ENCODE measurements at places on chromosomes 1 and 21. TPM values are rescaled to one million over a fixed set of nuclear protein-coding genes. Genes with fewer than 3 reads are reported as not detected.

DNA sequence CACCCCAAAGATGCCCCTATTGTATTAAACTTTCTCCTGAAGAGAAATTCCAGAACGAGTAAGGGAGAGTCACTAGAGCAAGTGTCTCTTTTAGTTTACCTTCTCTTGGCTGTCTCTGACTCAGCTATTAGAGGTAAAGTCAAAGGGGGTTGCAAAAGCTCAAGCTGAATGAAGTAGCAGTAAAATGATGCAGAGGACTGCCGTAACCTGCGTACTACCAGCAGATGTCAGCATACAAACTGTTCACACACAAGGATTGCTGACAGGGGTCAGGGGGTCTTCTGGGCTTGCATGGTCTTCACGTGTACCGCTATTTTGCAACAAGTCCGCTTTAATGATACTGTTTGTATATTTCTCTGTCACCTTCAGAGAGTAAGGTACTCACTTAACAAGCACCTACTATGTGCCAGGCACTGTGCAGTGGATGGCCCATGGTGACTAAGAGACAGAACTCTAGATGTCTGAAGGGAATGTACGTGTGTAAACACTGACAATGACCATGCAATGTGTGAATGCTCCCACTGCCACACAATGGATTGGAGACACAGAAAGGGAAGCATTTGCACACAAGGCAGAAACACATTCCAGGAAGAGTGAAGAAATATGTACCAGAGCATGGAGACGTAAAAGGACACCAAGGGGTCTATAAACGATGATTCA is 34.9 kb downstream of the CHML start:
- no peak for DNase-seq

Gene DENND2C
- 0.64 TPM for polyA plus RNA-seq

Gene BSND
- not detected for polyA plus RNA-seq

GRCh38 chr1:202945483-202945882 is 12.6 kb downstream of the ADIPOR1 start:
- no peak for DNase-seq

Gene DCST1
- not detected for polyA plus RNA-seq

DNA sequence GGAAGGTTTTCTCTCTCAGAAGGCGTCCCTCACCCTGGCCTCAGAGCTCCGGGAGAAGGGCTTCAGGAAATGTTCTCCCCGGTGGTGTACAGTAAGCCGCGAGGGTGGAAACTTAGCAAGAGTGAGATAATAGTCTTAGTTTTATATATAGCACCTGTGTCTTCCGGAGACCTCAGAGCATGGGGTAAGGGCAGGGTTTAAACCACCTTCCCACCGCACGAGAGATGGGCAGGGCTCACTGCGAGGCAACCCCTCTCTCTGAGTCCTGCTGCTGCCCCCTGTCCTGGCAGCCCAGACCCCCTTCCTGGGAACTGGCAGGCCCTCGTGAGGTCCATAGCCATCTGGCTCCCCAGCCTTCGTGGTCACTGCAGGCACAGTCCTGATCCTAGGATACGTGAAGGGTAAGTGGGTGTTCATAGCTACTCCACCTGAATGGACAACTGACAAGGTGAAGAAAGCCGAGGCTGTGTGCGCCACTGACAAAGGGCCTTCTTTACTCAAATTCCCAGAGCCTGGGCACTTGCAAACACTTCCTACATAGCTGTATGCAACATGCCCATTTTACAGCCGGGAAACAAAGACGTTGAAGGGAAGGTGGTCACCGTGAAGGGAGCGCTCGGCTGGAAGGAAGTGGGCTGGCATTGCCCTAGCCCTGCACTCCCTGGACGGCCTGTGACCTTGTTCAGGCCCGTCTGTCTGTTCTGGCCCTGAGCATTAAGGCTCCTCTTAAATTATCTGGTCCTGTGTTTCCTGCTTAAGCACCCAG is 26.9 kb downstream of the ITPKB start:
- no peak for DNase-seq

- no peak for DNase-seq
Observed at GRCh38 chr1:15188678-15189077, 35.1 kb downstream of the TMEM51 start.

Gene RAB3B
- 28.4 TPM for polyA plus RNA-seq

Gene LCE3E
- polyA plus RNA-seq = not detected

- DNase-seq = no peak
Observed at GRCh38 chr1:52725903-52726264, 369 bp upstream of the ZYG11B start.

- DNase-seq = no peak
Observed at GRCh38 chr1:38858833-38859560, 575 bp downstream of the RRAGC start.

- no peak for DNase-seq
Observed at GRCh38 chr21:16421007-16421406, 691.2 kb downstream of the USP25 start.

- no peak for DNase-seq
Observed at GRCh38 chr1:84719543-84720217, 29.4 kb upstream of the SSX2IP start.

Gene CA6
- not detected for polyA plus RNA-seq

GRCh38 chr1:161199506-161200139 is 769 bp upstream of the ADAMTS4 start:
- no peak for DNase-seq

DNA sequence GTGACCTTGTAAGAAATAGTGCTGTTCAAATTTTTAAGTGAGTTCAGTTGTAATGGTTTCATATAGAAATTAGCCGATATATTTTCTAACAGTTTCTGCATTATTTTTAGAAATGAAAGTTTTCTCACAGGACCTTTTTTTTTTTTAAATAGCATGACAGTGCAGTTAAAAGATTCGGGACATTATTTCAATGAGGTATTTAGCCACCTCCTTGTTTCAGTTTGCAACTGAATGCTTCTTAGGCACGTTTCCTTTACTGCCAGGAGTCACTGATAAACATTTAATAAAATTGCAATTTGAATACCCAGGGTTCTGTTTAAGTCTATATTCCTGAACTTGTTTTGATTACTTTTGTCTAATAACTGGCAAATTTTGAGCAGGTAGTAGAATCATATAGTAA is 304.7 kb downstream of the TM2D1 start:
- no peak for DNase-seq

DNA sequence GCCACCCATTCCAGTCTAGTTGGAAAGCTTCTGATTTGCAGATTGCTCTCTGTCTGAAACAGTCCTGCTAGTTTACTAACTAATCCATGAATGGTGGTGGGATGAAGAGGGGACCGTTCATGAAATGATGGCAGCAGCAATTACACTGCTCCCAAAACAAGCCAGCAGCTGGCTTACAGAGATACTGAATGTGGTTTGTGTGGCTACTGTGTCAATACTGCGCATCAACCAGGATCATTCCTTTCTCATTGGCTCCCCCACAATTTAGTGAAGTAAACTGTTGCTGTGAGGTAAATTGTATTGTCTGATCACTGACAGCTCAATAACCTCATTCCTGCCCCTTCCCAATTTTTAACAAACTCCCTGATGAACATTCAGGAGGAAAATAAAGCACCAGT is 191.3 kb upstream of the LMO4 start:
- DNase-seq = no peak

DNA sequence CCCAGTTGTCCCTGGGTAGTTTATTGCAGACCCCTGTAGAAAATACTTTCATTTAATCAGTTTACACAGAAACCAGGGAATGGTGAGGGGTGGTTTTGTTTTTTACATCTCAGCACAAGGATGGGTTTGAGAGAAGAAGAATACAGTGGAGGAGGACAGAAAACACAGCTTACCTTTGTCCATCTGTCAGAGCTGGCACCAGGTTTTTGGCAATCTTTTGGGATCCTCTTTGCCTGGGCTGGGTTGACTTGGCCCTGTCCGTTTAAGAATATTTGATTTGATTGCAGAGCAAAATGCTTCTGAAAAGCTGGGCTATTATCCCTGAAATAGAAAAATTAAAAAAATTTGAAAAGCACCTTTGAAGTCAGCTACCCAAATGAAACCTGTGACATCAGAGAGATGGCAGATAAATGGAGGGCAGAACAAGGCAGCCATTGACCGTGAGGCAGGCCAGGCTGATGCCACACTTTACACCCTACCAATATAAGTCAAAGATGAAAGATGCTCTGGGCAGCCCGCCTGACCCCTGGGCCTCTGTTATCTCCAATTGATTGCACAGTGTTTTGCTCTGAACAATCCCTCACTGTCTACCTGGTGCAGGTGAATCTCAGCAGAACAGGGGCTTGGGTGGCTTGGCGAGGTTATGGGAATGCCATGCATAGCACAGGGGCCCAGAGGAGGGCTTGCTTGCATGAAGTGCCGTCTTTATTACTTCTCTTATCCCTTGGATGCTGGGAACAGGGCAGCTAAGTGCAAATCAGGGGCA is 218.8 kb downstream of the LMX1A start:
- no peak for DNase-seq

DNA sequence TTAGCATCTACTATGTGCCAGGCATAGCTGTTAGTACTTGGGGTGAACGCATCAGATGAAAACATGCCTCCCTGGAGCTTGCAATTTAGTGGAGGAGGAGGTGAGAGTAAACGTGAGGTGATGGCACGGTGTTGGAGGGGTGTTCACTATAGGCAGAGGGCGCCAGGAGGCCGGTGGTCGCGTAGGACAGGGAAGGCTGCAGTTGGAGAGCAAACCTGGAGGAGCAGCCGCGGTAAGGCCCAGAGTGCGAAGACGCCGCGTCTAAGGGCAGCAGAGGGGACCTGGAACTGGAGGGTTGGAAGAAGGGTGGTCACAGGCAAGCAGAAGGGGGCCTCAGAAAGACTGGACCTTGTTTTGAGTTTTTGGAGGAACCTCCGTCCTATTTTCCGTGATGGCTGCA is 30.2 kb upstream of the TRIM17 start:
- no peak for DNase-seq

DNA sequence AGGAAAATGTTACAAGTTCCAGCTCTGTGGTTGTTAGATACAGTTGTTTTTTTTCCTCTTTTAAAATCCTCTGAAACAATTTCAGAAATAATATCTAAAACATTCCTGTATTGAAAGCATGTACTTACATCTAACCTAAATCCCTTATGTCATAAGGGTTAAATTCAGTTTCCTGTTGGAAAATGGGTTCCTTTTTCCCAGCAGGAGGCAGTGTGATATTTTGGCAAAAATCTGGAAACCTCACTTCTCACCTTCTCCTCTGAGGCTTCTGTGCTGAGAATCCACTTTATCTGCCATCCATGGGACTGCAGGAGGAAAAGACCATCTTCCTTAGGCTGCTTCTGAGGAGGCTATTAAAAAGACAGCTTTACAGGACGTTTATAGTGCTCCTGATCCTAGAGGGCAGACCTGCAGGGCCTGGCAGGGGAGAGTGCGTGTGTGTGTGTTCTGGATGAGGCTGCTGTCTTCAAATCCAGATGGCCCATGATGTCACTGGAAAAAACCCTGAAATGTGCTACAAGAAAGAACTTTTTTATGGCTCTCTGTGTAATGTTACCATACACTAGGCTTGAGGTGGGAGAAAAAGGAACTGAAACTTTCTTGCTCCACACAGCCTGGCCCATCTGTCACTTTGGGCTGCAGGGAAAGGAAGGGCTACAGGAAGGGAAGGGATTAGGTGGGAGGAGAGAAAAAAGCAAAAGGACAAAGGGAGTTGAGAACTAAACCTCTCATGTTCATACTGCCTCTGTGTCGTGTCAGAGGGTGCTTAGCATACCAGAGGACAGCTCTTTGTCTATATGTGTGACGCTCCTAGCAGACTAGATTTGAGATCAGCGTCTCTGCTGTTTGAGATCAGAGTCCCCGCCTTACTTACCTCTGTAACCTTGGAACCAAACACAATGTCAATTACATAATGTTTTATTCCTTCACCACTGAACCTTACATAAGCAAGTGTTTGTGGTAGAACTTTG is 379.2 kb upstream of the SPAG17 start:
- no peak for DNase-seq

GRCh38 chr1:226638608-226639007 is 90.0 kb downstream of the STUM start:
- DNase-seq = no peak

Gene IL20
- polyA plus RNA-seq = not detected

- no peak for DNase-seq
Observed at GRCh38 chr1:21696931-21697330, 27.8 kb upstream of the RAP1GAP start.

Gene MANEAL
- 0.65 TPM for polyA plus RNA-seq

DNA sequence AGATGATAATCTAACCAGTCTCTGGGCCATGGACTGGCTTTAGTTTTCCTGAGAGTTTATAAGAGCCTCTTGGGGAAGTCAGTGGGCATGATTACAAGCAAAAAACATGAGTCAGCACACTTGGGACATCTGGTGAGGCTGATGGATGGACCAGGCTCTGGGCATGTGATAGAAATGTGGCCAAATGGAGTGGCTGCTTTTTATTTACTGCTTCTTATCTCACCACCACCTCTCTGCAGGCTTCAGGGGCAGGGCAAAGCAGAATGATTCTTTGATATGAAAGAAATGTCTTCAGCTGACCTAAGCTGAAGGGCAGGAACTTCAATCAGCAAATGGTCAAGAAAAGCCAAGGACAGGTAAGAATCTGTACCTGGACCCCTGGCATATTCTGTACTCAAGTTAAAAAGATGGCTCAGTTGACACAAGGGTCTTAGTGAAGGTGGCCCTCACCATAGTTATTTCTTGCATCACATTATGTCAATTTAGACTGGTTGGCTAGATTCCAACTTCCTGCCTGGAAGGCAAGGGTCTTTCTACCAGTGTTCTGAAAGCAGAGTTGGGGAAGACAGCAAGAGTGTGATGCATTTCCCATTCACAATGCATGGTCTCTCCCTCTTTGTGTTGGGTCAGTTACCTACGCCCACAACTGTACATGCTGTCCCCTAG is 162.8 kb downstream of the FASLG start:
- peak; percentile 55 for DNase-seq

- DNase-seq = no peak
Observed at GRCh38 chr1:60280256-60280655, 206.7 kb upstream of the C1orf87 start.

Gene ZFYVE9
- 19.7 TPM for polyA plus RNA-seq

- no peak for DNase-seq
Observed at GRCh38 chr21:31557421-31558188, 101.9 kb upstream of the SOD1 start.

GRCh38 chr1:10434590-10434989 is 4.4 kb downstream of the CENPS start:
- no peak for DNase-seq

Gene DYNLT4
- polyA plus RNA-seq = not detected

Gene ANKRD34A
- polyA plus RNA-seq = 0.83 TPM

GRCh38 chr1:44621841-44622286 is 52.4 kb downstream of the TMEM53 start:
- no peak for DNase-seq

- no peak for DNase-seq
Observed at GRCh38 chr1:226799634-226800281, 60.7 kb upstream of the ITPKB start.

DNA sequence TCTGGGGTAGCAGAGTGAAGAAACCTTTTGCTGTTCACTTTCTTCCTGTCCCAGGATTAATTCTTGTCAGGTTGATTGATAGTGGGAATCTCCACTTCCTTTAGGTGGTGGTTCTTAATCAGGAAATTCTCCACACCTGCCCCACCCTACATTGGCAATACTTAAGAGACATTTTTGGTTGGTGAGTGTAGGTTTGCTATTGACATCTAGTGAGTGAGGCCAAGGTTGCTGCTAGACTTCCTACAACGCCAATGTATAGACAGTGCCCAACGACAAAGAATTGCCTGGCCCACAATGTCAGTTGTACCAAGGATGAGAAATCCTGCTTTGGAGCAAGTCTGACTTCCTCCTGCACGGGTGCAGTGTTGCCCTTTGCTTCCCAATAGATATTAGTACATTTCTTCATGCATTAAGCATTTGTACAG is 38.5 kb downstream of the MAP3K7CL start:
- DNase-seq = no peak

GRCh38 chr1:219834314-219834917 is 93.9 kb downstream of the SLC30A10 start:
- no peak for DNase-seq

Data from AG04450 (cell line).